ENCODE measurements at places on chromosomes 5 and 9. TPM values are rescaled to one million over a fixed set of nuclear protein-coding genes. Genes with fewer than 3 reads are reported as not detected.

Gene ATG10
- 8.4 TPM for total RNA-seq

Gene KCNMB1
- 30.8 TPM for total RNA-seq

GRCh38 chr5:111628901-111629300 is 116.6 kb upstream of the STARD4 start:
- H3K27ac ChIP-seq = no peak overlapping the region
- DNase-seq = no peak
- no peaks in the 10 kb centered on the region for H3K27me3 ChIP-seq

DNA sequence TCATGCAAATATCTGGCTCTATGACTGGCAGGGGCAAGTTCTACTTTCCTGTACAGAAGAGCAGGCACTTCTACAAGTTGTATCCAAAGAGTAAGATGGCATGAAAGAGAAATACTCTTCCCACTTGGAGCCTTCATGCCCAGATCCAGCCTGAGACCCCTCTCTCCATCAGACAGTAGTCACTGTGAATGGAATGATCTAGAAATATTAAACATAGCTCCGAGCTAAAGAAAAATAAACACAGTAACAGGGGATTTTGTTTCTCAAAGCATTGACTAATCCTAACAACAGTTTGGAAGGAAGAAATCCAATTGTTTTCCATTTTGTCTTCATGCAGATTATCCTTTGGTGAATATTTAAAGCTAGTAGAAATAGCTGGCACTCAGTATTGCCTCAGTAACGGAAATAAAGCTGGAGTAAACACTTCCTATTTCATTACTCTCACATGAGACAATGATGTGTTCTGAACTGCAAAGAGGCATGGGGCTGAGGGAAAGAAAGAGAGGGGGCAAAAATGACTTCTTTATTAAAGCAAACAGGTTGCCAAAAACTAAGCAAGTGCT is 100.0 kb downstream of the SEMA5A start:
- H3K36me3 ChIP-seq = no peaks in the 10 kb centered on the region
- no peak overlapping the region for H3K4me3 ChIP-seq
- H3K4me1 ChIP-seq = no peaks in the 10 kb centered on the region
- no peak for DNase-seq
- H3K27ac ChIP-seq = no peak overlapping the region

DNA sequence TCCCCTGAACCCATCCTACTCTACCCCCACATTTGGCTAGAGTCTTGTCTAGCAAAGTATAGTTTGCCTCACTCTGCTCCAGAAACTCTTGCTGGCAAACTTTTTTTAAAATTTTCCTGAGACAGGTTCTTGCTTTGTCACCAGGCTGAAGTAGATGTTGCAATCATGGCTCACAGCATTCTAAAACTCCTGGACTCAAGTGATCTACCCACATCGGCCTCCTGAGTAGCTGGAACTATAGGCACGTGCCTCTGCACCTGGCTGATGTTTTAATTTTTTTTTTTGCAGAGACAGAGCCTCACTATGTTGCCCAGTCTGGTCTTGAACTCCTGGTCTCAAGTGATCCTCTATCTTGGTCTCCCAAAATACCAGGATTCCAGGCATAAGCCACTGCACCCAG is 175.8 kb upstream of the FBXL17 start:
- DNase-seq = no peak
- no peaks in the 10 kb centered on the region for H3K36me3 ChIP-seq
- H3K4me3 ChIP-seq = no peak overlapping the region
- no peaks in the 10 kb centered on the region for H3K27me3 ChIP-seq

DNA sequence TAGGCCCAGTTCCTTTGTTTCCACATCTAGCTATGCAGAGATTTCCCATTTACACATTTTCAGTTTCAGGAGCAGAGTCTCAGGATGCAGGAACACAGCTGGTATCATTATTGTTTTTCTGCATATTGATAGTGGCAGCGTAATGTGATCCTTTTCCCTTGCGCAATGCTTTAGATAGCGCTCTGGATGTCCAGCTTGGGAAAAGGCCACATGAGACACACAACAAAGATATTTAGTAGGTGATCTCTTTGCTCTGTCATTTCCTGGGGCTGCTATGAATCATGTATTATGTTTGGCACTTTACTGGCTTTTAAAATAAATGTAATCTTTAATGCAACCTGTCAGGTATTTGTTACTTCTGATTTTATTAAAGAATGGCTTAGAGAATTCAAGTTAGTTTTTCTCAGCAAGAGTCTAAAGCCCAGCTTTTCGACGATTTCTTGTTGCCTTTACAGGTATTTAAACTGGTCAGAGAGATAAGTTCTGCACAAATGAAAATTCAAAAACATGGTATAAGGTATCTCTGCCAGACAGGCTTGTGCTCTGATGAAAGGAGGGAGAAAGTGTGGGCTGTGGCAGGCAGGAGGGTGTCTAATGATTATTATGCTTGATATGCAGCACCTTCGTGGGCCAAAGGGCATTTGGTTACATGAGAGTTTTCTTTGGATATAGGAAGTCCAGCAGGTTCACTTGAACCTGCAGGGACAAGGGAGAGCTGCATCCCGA is 42.2 kb downstream of the PTTG1 start:
- H3K4me3 ChIP-seq = no peak overlapping the region
- no peaks in the 10 kb centered on the region for H3K4me1 ChIP-seq
- H3K27ac ChIP-seq = no peak overlapping the region
- H3K36me3 ChIP-seq = no peaks in the 10 kb centered on the region
- no peak for DNase-seq

Gene BNC2
- total RNA-seq = 25.5 TPM

Gene SLC27A6
- total RNA-seq = 0.43 TPM

- DNase-seq = no peak
- H3K27ac ChIP-seq = no peak overlapping the region
- no peaks in the 10 kb centered on the region for H3K27me3 ChIP-seq
- H3K4me1 ChIP-seq = no peaks in the 10 kb centered on the region
- no peak overlapping the region for H3K4me3 ChIP-seq
These were observed 566.3 kb downstream of the MAT2B start for GRCh38 chr5:164071671-164072070.

DNA sequence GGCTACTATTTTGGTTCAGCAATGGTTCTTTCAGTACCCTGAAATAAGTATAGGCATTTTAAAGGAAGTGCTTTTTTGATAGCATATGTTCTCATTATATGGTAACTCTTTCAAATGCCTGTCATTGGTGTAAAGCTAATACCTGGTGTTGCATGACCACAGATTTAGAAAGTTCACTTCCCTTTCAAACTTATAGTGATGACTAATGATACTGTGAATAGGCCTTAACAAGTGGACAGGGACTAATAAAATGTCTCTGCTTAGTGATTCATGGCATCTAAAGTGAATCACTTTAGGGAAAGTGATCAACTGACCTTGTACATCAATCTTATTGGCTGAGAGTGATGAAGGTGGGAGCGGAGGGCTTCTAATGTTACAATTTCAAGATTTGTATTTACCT is 21.6 kb downstream of the MRPL22 start:
- no peaks in the 10 kb centered on the region for H3K27me3 ChIP-seq
- no peak overlapping the region for H3K27ac ChIP-seq
- no peaks in the 10 kb centered on the region for H3K4me1 ChIP-seq

Gene SLC46A2
- total RNA-seq = not detected

Data from ascending aorta (tissue), 2 donors.